SW 1271 (cell line): ENCODE measurements at places on chromosomes 5 and 9.

DNA sequence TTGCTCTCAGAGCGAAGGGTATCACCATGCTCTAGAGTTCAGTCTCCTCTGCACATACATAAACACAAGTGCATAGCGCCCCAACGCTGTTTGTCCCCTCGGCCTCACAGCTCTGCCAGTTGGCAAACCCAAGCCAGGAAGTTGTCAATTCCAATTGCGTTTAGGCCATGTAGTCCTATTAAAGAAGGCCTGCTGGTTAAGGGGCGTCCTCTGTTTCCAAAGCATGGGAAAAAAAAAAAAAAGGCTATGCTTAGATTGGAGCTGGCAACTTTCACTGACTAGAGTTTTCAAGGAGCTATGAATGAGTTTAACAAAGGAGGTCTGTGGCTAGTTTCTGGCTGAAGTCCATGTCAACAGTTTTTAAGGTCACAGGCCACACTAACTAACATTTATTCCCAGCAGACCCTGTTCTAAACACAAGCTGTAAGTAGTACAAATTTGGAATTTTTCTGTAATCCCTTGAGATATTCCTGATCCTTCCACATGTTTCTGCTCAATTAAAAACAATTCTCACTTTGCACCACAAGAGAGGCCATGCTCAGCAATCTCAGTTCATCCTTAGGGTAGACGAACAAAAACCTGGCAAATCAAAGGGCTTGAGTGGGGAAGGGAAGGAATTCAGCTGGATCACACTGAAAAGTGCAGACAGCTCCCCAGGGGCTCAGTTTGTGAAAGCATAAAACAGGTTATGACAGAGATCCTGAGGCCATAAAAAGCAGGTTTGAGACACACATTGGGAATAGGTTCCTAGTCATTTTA lies 187.7 kb downstream of the DENND1A start:
- DNase-seq: no peak

GRCh38 chr5:38554861-38555260 lies 1.6 kb downstream of the LIFR start:
- no peak for DNase-seq

GRCh38 chr5:171152382-171152781 lies 156.7 kb upstream of the TLX3 start:
- DNase-seq: peak; percentile 42

DNA sequence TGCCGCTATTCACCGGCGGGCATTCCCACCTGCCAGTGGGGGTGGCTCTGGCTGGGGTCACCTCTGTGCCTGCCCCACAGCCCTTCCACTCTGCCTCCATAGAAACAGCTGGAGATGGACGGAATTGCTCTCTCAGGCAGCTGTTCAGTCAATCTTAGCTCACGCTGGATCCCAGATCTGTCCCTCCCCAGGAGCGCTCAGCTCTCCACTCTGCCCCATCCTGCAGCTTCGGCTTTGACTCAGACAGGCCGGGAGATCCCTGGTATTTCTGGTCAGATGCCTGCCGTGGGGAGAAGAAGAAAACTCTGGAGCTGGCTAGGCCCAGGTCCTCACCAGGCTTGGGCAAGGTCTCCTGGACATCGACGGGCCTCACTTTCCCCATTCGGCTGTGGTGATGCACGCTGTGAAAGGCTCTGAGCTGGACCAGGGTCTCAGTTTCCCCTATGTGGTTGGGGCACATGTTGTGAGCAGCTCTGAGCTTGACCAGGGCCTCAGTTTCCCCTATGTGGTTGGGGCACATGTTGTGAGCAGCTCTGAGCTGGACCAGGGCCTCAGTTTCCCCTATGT lies 7.6 kb upstream of the SLC9A3 start:
- DNase-seq: no peak
